ENCODE measurements at places on chromosomes 16 and 17.

- DNase-seq = no peak
Observed at GRCh38 chr16:89101303-89102040, 7.8 kb downstream of the ACSF3 start.

GRCh38 chr17:28906276-28906675 is 3.4 kb upstream of the DHRS13 start:
- DNase-seq = no peak

DNA sequence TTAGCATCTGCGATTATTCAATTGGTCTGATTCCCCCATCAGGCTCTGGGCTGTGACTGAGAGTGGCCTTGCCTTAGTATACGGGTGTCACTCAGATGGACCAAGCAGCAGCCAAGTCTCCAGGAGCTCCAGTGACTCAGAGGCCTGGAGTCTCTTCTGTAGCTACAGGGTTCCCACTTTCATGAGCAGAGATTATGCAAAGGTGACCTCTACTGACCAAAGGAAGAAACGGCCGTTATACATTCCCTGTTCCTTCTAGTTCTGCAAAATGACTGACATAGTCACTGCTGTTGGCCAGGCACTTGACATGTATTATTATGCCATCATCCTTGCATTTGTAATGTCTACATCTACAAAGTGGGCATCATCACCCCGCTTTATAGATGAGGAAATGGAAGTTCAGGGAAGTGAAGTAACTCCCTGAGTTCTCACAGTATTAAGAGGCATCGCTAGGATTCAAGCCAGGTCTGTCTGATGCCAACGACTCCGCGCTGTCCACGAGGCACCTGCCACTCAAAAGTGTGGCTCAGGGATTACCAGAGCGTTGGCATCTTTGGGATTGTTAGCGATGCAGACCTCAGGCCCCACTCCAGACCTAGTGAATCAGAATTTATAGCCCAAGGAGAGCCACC is 23.3 kb downstream of the SLC38A7 start:
- DNase-seq = peak; percentile 8

GRCh38 chr17:55426851-55427586 is 5.4 kb upstream of the MMD start:
- no peak for DNase-seq

DNA sequence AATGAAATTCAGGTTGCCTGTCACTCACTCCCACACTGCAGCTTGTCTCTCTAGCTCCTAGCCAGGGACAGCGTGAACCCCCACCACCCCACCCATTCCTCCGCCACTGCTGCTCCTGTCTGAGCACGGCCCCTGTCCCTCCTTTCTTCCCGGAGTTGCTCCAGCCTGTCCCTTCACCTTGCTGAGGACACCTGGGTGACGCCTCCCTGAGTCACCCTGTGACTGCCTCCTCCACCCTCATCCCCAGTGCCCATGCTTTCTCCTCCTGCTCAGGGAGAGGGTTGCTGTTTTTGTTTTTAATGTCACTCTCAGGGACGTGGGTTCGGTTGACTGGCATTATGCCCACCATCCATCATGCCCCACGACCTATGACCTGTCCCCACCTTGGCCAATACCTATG is 25.8 kb upstream of the NAT9 start:
- no peak for DNase-seq

DNA sequence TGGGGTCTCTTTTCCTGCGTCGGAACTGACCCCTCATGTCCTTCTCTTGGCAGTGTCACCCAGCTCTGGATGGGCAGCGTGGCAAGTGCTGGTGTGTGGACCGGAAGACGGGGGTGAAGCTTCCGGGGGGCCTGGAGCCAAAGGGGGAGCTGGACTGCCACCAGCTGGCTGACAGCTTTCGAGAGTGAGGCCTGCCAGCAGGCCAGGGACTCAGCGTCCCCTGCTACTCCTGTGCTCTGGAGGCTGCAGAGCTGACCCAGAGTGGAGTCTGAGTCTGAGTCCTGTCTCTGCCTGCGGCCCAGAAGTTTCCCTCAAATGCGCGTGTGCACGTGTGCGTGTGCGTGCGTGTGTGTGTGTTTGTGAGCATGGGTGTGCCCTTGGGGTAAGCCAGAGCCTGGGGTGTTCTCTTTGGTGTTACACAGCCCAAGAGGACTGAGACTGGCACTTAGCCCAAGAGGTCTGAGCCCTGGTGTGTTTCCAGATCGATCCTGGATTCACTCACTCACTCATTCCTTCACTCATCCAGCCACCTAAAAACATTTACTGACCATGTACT is 13.2 kb downstream of the IGFBP4 start:
- no peak for DNase-seq

- no peak for DNase-seq
Observed at GRCh38 chr16:15575293-15576049, 67.5 kb downstream of the MARF1 start.

GRCh38 chr17:62094175-62094574 is 29.1 kb upstream of the MED13 start:
- no peak for DNase-seq

- no peak for DNase-seq
Observed at GRCh38 chr17:75475851-75476250, 19.4 kb downstream of the TMEM94 start.

DNA sequence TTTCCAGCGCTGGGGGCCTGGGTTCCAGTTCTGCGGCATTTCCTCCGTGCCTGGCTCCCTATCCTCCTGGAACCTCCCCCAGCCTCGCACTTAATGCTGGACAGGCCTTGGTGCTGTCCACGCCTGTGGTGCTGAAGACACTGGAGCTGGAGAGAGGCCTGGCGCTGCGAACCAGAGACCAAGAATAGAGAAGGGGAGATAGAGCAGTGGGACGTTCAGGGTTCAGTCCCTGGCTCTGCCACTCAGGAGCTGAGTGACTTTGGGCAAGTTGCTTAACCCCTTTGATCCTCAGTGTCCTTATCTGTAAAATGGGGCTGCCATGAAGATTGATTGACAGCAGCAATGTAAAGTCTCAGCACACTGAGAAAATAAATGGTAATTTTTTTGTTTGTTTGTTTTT is 11.9 kb downstream of the SBK1 start:
- DNase-seq = no peak

DNA sequence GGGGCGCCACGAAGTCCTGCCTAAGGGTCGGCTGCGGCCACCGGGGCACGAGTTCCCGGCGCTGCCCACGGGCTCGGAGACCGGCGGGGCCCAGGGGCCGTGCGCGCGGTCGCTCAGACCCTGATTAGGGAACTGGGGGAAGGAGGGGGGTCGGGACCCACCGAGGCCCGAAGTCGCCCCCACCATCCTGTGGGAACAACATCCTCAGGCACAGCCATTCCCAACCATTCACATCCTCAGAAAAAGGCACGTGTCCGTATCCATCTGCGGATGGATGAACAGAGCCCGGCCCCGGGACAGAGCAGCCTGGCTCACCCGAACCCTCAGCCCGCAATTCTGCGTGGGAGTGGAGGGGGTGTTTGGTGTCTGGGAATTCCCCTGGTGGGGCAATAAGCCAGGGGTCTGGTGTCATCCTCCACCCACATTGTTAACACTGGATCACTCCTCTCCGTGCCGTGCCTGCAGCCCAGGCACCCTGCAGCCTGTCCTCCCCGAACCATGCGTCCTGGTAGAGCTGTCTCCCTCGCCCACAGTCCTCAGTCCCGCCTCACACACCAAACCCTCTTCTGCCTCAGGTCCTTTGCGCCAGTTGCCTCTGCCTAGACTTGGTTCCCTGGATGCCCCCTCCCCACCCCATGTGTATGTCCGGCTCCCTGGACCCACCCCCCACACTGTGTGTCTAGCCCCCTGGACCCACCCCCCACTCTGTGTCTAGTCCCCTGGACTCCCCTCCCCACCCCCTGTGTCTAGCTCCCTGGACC is 789 bp upstream of the CCDC57 start:
- peak; percentile 35 for DNase-seq

DNA sequence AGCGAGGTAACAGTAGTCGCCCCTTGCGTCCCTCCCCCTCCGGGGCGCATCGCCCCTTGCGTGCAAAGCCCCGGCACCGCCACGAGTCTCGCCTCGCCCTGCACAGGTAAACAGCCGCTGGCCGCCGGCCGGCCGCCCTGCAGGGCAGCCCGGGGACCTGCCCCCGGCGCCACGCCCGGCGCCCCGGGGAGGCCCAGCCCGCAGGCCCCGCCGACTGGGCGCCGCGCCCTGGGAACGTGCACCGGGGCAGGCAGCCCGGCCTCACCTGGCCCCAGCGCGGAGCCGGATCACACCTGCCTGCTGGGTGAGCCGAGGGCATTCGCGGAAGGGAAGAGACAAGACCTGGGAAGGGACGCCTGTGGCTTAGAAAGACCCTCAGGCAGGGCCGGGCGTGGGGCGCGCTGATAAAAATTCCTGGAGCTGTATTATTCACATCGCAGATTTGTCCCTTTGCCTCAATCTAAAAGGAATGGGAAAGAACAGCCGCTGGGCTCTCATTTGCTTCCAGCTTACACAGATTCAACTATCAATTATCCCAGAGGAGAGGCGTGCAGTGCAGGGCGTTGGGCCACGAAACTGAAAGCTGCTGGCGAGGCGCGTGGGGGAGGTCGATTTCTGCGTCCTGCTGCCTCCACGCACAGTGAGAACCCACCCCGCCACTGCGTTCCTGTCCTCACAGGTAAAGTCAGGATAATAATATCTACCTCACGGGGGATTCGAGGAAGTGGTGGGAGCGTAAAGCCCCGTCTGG is 451.9 kb downstream of the SLC39A11 start:
- DNase-seq = no peak

- DNase-seq = no peak
Observed at GRCh38 chr16:74575175-74575806, 31.6 kb downstream of the GLG1 start.

DNA sequence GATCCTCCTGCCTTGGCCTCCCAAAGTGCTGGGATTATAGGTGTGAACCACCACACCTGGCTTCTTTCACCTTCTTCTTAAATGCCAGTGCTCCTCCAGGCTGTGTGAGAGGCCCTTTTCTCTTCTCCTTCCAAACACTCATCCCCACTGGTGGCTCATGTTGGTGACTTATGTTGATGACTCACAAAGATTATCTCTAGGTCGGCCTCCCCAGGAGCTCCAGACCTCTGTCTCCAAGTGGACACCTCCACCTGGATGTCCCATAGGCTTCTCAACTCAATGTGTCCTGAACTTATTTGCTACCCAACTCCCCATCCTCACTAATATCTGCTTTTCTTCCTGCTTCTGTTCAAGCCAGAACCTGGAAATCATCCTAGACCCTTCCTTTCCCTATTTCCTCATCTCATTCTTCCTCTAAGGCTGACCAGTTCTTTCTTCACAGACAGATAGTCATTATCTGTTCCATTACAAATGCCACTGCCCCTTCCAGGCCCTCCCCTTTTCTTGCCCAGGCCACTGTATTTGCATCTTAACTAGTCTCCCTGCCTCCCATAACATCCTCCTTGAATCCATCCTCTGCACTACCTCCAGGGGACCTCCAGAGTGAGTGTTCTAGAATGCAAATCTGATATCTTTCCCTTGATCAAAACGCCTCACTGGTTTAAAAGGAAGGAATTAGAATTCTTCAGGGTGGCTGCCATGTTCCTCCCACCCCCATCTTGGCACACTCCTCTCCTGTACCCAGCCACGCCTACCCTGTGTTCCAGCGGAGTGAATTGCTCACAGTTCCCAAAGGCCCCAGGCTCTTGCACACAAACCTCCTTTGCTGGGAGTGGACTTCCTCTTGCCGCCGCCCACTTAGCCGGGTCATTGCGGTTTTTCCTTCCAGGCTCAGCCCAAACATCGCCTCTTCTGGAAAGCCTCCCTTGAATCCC is 34.8 kb upstream of the FBXO47 start:
- DNase-seq = no peak

DNA sequence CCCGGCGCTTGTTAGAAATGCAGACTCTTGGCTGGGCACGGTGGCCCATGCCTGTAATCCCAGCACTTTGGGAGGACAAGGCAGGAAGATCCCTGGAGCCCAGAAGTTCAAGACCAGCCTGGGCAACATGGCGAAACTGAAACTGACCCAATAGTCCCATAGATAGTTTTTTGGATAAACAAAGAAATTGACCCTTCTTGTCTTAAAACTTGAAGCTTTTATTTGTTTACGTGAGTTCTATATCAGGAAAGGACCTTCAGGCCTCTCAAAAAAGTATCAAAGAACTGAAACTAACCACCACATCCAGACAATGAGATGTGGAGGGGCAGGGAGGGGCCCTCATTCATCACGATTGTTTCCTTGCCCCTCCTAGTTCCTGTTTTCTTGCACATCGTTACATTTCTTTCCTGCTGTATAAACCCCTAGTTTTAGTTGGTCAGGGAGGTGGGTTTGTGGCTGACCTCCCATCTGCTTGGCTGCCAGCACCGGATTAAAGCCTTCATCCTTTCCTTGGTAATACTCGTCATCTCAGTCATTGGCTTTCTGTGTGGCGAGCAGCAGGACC is 29.9 kb upstream of the PRM1 start:
- peak; percentile 43 for DNase-seq

GRCh38 chr16:19704321-19705145 is 13.5 kb downstream of the KNOP1 start:
- DNase-seq = no peak

GRCh38 chr16:16095646-16096045 is 127.6 kb downstream of the ABCC6 start:
- no peak for DNase-seq

- no peak for DNase-seq
Observed at GRCh38 chr16:76386784-76387183, 109.6 kb downstream of the CNTNAP4 start.

- no peak for DNase-seq
Observed at GRCh38 chr17:142102-142661, 4.8 kb downstream of the SCGB1C2 start.

DNA sequence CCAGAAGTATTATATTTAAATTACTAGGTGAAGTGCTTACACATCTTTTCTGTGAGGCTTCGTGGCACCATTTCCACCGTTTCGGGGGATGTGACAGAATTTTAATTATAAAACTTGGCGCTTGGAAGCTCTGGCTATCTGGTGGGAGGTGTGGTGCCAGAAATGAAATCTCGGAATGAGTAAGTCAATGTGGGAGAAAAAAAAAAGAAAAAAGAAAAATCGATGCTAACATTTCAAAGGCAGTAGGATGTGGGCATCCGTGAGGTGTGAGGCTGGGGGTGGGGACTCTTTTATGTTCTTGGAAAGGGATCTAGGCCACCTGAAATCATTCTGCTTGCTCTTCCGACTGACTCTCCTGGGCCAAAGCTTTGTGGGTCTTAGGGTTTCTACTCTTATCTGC is 21.9 kb downstream of the CPPED1 start:
- DNase-seq = no peak

- no peak for DNase-seq
Observed at GRCh38 chr17:34356194-34356593, at the start of gene CCL13. CCL13 (plus strand) TSS chr17:34356480; CDS start chr17:34356527, 47 bp downstream.

DNA sequence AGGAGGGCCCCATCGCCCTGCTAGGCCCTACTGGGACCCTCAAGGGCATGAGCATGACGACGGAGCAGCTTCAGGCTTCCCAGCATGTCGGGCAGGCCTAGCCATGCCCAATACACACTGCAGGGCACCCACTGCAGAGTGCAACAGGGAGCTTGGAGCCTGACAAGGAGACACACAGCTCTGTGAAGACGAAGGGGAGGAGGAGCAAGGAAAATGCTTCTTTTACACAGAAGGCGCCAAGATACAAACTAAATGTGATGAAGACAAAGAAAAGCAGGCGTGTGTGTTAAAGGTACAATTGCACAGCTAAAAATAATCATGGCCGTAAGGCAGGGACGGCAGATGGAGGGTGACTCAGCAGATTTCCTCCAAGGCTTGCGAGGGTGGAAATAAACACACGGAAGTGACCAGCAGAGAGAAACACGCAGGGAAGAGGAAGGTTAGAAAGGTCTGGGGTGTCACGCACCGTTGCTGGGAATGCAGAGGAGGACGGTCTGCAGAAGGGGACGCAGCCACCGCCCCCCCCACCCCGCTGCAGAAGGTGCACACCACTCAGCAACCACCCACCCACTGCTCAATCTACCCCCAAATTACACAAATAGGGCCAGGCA is 108.5 kb downstream of the ZNF778 start:
- DNase-seq = peak; percentile 38
